ENCODE measurements at places on chromosomes 16 and 17.

DNA sequence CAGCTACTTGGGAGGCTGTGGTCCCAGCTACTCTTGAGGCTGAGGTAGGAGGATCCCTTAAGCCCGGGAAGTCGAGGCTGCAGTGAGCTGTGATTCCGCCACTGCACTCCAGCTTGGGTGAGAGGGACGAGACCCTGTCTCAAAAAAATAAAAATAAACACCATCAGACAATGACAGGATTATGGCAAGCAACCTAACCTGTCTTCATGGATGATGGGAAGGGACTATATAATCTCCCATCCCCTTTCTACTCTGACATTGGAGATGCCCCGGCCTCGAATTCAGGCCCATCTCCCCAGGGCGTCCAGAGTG, 893 bp downstream of the TRIM25 start:
- no peak for DNase-seq

- DNase-seq: no peak
These were observed at the start of gene RAB34 for GRCh38 chr17:28717578-28718332. Gene RAB34 (minus strand): TSS chr17:28717868. CDS start chr17:28717266, 602 bp downstream.

GRCh38 chr17:76869496-76870376, 1.5 kb downstream of the MGAT5B start:
- no peak for DNase-seq

GRCh38 chr16:85457366-85457765, 155.8 kb upstream of the GSE1 start:
- no peak for DNase-seq

GRCh38 chr17:39208893-39209292, 8.8 kb downstream of the RPL19 start:
- DNase-seq: no peak

DNA sequence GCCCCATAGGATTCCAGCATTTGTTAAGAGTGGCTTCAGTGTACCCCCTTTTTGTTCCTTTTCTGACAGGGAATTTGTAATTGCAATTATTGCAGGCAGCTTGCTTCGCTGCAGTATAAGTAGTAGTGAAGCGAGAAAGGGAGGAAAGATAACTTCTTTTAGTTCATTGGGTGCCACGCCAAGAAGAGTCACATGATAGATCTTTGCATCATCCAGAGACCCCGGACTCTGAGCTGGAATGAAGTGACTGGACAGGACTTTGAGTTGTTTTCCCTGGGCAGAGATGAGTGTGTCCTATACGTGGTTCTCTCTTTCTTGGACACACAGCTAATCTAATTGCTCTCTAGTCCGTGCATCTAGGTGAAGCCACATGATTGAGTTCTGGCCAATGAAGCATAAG, 44.8 kb upstream of the PMFBP1 start:
- DNase-seq: no peak

DNA sequence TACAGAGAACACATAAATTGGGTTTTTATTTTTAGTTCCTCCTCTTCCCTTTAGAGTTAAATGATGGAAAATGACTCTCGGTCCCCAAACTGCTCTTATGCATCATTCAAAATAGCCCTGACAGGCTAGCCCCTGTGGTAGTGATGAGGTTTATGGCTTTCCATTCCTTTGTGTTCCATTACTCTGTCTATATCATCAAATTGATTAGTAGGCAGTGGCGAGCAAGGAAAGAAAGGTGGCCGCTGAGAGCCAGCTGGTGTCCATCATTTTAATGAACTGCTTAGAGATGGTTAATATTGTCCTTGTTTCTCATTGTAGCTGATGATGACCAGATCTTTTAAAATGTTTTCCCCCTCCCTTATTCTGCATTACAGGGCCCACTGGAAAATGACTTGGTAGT, 179.5 kb downstream of the PHKB start:
- no peak for DNase-seq

DNA sequence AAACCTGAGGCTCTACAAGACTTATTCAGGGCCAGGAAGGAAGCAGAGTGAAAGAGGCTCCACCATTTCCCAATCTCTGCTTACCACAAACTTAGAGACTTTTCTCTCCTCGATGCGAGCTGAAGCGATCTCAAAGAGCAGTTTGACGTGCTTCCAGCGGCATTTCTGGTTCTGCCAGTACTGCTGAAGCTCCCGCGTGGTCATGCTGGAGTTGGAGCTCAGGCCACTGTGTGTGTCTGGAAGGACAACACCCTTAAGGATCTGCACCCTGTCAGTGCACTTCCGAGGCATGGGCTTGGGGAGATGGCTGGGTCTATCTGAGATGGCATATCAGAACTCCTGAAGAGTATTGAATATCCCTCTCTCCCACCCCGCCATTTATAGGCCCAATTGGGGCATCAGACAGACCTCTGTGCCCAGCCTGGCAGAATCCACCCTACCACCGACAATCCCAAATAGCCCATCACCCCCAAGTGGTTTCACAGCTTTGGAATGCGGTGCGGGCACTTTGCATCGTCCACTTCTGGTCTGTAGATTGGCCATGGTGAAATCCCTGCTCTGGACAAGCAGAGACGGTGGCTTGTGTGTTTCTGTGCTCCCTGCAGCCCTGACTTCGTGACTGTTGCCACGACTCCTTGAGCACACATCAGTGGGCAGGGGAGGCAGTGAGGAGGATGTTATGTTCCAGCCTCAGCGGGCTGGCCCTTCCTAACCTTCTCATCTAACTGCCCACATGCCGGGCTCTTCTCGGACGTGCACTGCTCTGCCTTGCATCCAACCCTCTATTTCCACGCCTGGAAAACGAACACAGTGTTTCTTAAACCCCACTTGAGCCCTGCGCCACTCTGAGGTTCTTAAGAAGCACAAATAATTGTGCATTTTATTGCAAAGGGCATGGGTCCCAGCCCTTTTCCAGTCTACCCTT, 5.2 kb downstream of the SNX20 start:
- DNase-seq: no peak

DNA sequence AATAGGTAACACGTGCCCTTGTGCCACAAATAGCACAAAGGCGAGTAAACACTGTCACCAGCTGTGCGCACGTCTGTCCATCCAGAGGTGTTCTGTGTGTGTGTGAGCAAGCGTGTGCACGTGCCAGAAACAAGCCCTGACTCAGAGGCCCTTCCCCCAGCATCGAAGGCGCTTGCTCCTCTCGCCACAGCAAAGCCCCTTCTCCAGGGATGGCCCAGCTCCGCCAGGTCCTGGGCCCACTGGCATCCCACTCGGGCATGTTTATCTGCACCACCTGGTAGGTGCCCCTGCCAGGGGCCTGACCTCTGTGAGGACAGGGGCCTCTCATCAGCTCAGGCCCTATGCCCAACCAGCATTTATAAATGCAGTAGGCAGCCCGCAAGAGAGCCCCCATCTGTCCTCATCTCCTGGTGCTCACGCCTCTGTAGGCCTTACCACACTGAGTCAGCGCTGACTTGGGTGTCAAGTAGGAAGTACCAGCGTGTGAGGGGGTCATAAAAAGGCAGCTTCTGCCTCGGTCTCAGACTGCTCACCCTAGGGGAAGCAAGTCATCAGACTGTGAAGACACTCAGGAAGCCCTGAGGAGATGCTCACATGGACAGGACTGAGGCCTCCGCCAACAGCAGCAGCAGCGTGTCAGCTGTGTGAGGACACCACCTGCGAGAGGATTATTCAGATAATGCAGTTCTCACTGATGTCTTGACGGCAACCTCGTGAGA, 10.8 kb downstream of the TMEM235 start:
- no peak for DNase-seq

GRCh38 chr16:13391337-13391736, 489.9 kb downstream of the SHISA9 start:
- no peak for DNase-seq

- no peak for DNase-seq
These were observed 310.9 kb downstream of the HAPSTR1 start for GRCh38 chr16:9402293-9402860.

GRCh38 chr16:70778901-70779309, 22.1 kb downstream of the VAC14 start:
- DNase-seq: peak; percentile 76

- no peak for DNase-seq
These were observed 211.5 kb downstream of the CDH11 start for GRCh38 chr16:64910356-64910755.

GRCh38 chr16:49528060-49528865, 154.7 kb downstream of the C16orf78 start:
- peak; percentile 26 for DNase-seq

DNA sequence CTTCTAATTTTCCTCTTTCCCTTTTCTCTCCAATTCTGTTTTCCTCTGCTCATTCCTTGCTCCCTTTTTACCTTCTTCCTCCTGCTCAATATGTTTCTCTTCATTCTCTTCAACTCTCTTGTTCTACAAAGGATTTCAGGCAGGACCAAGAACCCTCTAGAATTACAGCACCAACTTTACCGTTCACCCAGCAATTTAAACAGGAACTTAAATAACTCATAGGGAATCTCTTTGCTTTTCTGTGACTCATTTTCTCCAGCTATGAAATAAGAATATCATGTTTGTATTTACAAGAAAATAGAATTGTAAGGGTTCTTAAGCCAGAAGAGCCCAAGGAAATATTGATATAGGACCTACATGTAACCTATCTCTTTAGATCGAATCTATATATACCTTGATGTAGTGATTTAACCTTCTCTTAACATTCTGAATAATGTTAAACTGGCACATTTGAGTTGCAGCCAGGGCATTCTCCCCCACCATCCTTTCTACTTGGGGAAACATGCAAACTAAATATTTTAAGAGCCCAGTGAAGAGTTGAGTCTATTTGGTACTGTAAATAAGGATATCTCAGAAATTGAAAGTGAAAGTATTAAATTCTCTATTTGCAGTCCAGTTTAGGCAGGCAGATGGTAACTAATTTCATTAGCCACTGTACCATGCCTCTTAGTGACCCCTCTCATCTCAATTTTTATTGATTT, 137.0 kb downstream of the ANKFN1 start:
- peak; percentile 16 for DNase-seq

GRCh38 chr16:27617665-27618064, 67.7 kb downstream of the KATNIP start:
- no peak for DNase-seq

- DNase-seq: no peak
These were observed 43.2 kb downstream of the SOCS1 start for GRCh38 chr16:11212798-11213196.

DNA sequence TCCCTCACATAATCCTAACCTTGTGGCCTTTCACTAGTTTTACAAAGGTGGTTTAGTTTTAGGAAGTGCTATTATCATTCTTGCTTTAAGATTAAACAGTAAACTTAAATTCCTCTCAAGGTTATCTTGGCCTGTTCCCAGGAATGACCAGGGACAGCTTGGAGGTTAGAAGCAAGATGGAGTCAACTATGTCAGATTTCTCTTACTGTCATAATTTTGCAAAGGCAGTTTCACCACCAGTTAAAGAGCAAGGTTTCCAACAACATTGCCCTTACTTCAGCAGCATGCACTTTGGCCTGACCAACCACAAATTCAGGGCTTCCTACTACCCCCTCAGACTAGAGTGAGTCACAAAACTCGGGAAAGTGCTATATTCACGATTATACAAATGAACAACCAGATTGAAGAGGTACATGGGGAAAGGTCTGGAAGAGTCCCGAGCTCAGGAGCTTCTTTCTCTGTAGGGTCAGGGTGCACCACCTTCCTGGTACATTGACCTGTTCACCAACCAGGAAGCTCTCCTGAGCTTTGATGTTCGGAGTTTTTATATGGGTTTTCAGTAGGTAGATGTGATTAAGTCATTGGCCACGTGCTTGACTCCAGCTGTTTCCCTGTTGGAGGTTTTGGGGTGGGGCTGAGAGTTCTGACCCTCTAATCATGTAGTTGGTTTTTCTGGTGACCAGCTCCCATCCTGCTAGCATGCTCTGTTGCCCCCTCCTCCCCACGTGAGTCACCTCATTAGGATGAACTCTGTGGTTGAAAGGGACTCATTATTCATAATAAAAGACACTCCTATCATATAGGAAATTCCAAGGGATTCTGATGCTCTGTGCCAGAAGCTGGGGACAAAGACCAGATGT, 19.4 kb downstream of the RHOT1 start:
- DNase-seq: no peak

DNA sequence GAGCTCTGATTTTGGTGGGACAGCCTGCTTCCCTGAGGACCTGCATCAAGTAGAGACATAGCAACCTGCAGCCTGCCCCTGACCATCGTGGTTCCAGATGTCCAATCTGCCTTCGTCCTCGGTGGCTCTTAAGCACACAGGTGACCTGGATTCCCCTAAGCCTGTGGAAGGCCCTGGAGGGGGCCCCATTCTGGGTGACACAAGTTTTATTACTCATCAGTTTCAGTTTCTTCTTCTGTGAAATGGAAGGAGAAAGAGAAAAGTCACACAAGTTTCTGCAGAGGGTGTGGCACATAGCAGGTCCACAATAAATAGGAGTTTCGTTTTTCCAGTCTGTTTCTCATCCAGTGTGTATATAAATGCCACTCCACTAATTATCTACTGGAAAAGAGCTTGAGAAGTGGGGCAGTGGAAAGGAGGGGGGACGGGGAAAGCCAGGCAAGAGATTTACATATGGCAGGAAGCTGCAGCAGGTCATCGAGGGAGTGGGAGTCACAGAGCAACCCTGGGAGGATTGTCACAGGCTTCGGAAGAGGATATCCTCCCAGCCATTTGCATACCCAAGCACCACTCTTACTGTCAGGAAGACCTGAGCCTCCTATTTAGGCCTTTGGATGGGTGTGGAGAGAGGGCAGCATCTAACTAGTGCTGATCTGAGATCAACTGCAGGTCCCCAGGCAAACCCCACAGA, 10.0 kb upstream of the NOS2 start:
- no peak for DNase-seq

DNA sequence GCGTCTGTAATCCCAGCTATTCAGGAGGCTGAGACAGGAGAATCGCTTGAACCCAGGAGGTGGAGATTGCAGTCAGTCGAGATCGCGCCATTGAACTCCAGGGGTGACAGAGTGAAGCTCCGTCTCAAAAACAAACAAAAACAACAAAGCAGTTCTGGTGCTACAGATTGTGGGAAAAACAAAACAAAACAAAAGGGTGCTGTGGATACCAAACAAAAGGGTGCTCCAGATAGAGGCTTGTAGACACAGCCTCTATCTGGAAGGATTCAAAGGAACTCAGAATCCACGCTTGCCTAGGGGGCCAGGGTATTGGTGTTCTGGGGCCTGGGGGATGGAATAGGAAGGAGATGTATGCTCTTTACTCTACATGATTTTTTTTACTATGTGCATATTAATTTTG, 2.5 kb downstream of the MYLK3 start:
- no peak for DNase-seq

DNA sequence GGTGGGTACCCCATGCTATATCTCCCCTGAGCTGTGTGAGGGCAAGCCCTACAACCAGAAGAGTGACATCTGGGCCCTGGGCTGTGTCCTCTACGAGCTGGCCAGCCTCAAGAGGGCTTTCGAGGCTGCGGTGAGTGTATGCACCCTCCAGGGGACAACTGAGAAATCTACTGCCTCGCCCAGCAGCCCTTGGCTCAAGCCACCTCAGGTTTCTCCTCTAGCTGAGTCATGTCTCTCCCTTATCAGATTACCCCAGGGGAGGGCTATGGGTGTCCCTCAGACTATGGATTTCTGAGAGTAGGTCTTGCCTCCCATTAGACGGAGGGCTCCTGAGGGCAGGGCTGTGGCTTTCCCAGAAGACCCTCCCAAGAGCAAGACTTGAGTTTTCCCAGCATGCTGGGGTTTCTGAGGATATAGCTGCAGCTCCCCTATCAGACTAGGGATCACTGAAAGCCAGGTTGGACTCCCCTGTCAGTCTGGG, 6.7 kb downstream of the NEK8 start:
- DNase-seq: no peak

- DNase-seq: no peak
These were observed 553.2 kb downstream of the MAF start for GRCh38 chr16:79047337-79047736.

- no peak for DNase-seq
These were observed 46.9 kb downstream of the SOCS1 start for GRCh38 chr16:11208916-11209665.

GRCh38 chr16:11179574-11179973, 76.4 kb downstream of the SOCS1 start:
- DNase-seq: no peak
